Foreskin keratinocyte (primary cell): ENCODE measurements at places on chromosomes 1 and 21. TPM values are rescaled to one million over a fixed set of nuclear protein-coding genes. Genes with fewer than 3 reads are reported as not detected.

The TMCC2 gene
- 1.4 and 1.5 TPM in 2 replicates for polyA plus RNA-seq

The UBASH3A gene
- polyA plus RNA-seq: not detected in 2 replicates

DNA sequence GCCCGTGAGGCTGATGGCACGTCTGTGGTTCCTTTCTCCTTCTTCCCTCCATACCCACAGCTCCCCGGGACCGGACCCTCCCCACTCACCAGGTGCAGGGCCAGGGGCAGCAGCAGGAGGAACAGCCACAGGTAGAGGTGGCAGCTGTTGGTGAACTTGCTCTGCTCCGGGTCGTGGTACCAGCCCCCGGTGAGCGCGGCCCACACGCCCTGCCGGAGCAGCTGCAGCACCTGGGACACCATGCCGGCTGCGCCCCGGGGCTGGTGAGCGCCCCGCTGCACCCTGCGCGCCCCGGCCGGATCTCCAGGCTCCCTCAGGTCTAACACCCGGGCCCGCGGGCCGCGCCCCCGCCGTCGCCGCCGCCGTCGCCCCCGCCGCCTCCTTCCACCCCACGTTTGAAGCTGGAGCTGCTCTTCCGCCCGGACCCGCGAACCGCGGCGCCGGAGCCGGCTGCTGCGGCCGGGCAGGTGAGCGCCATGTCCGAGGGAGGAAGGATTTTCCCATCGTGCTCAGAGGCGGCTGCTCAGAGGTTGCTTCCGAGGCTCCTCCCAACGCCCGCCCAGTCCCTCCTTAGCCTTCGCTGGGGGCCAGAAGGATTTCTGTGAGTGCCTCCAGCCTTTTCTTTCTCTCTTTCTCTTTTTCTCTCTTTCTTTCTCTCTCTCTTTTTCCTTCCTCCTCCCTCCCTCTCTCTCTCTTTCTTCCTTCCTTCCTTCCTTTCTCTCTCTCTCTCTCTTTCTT lies at the start of gene PCNX2:
Gene PCNX2, minus strand, starts transcription at position 489 of the 738 bp plus-strand sequence. Its CDS starts 247 bp downstream, at position 242.
- DNase-seq: no peak

The DENND2C gene
- 1.9 and 2.6 TPM in 2 replicates for polyA plus RNA-seq

DNA sequence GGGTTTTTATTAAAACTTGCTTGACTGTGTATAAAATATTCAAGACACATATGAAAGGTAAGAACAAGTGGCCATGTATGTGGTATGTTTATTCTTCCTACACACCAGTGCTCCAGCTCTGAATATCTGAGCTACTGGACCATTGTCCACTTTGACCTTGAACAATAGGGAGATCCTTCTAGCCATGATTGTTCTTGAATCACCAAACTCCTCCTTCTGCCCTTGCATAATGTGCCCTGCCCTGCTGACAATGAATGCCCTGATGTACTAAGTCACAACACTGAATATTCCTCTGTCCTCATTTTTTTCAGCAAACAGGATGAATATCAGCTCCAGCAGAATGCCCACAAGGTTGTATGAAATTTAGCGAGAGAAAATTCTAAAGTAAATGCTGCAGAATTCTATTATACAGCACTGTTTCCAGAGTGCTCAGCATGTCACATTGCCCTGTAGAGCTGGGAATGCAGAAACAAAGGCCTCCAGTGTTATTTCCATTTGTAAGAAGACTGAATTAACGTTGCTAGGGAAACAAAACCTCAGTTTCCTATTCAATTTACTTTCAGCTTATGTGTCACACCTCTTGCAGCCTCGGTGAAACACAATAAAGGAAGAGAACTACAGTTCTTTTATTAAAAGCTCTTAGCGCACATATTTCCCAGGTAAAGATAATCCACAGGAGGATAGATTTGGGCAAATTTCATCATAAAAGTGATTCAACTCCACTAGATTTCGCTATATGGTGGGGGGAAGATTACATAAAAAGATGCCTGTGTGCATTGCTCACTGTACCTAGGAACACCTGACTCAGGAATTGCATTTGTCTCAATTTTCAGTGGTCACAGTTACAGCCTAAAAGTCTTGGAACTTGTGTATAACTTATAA lies 187.4 kb upstream of the ATP1B1 start:
- DNase-seq: no peak

DNA sequence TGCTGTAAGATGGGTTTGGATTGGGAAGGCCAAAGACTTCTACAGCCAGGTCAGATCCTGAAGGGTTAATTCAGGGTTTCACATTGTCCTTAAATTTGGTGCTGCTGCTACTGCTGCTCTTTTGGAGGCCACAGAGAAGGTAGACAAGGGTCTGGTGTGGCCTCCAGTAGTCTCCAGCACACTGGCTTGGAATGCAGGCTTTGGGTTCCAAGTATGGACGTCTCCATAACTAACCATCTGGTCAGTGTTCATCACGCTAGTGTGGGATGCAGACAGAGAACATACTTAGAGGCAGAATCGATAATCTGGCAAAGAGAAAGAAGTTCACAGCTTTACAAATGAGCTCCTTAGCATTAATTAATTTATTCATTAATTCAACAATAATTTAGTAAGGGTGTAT lies 154.1 kb downstream of the ZBTB18 start:
- no peak for DNase-seq

The TMEM61 gene
- 1.8 and 1.9 TPM in 2 replicates for polyA plus RNA-seq

The LCE1D gene
- polyA plus RNA-seq: not detected in 2 replicates

- DNase-seq: no peak
Measured at GRCh38 chr1:151187205-151187604, 2.8 kb downstream of the VPS72 start.

- no peak for DNase-seq
Measured at GRCh38 chr1:1460540-1461130, 10.9 kb upstream of the ATAD3B start.

- no peak for DNase-seq
Measured at GRCh38 chr1:223301371-223301770, 62.6 kb downstream of the SUSD4 start.

GRCh38 chr1:239056940-239057339 lies 329.4 kb upstream of the CHRM3 start:
- no peak for DNase-seq

The HMCN1 gene
- polyA plus RNA-seq: 0.06 and 0.10 TPM in 2 replicates

DNA sequence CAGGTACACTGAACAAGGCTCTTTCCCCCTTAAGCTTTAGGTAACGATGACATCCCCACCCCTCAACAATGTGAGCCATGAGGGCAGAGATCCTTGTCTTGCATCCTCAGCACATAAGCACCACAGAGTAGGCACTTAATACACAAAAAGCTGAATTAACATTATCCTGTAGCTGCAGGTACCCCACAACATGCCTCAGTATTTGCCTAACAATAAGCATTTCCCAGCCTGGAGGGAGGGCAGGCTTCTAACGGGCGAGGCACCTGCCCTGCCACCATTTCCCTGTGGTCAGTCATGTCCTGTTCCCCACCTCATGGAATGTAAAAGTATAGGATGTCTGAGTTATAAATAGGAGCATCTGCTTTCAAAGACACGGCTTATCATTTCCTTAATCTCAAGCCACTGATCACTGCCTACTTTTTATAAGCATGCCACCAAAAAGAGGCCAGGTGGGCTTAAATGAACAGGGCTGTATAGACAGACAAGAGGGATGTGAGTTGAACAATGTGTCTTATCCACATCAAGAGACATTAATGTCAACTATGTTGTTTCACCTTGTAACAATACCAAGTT lies 3.4 kb downstream of the CAPZB start:
- no peak for DNase-seq

GRCh38 chr1:23616292-23616824 lies 57.1 kb upstream of the ID3 start:
- no peak for DNase-seq

The RGSL1 gene
- not detected in 2 replicates for polyA plus RNA-seq
